Mucosa of descending colon (tissue), 3 donors: ENCODE measurements at places on chromosomes 6 and 20.

GRCh38 chr6:146551545-146551944 is 7.9 kb downstream of the RAB32 start:
- DNase-seq, result no peak

DNA sequence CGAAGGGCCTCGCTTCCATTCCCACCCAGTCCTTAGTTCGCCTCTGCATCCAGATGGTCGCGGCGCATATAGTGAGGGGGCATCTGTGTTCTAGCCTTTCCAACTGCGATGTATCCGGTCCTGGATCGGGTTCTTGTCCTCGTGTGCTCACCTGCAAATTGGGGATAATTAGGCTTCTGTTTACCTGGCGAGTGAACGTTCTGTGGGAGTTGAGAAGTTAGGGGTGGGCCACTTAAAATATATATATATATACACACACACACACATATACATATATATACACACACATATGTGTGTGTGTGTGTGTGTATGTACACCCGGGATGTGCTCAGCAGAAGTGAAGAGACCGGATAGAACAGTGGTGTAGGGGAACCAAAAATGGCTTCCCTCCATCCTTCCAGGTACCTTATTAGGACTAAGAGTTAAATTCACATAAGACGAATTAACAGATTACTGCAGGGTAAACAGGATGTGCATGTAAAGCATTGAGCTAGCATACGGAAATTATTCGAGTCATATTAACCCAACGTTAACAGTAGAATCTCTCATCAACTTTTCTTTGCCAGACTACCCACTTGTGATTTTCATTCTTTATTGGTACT is 537 bp downstream of the CSTF1 start:
- DNase-seq, result no peak

DNA sequence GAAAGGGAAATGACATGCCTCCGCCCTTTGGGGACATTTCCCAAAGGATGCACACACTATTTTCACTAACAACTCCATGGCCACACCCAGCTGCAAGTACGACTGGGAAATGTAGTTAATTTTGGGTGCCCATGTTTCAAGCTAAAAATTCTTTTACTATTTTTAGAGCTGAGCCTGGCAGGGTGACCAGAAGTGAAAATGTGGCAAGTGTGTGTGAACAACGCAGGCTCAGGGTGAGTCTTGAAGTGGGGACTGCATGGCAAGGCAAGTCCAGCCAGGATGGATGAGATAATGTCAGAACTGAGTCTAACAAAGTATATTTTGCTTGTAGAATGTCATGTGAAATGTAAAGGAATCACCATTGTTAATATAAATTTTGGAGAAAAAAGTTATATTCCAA is 17.0 kb upstream of the CD109 start:
- DNase-seq, result no peak

DNA sequence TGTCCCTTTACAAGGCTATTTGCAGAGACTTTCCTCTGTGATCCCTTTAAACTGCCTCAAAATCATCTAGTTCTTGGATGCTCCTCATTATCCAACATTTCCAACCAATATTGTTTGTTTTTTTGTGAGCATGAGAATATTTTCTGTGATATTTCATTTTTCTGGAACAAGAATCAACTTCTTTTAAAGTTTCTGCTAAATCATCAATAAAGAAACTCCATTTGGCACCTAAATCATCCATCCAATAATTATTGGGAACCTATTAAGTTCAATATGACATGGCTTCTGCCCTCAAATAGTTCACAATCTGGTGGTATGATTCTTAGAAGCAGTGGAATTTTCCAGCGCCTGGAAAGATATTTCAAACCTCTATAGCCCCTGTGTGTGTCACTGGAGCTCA is 207.6 kb downstream of the ISM1 start:
- DNase-seq, result no peak

- no peak for DNase-seq
These were observed 91.3 kb downstream of the PDE10A start for GRCh38 chr6:165571721-165572132.

DNA sequence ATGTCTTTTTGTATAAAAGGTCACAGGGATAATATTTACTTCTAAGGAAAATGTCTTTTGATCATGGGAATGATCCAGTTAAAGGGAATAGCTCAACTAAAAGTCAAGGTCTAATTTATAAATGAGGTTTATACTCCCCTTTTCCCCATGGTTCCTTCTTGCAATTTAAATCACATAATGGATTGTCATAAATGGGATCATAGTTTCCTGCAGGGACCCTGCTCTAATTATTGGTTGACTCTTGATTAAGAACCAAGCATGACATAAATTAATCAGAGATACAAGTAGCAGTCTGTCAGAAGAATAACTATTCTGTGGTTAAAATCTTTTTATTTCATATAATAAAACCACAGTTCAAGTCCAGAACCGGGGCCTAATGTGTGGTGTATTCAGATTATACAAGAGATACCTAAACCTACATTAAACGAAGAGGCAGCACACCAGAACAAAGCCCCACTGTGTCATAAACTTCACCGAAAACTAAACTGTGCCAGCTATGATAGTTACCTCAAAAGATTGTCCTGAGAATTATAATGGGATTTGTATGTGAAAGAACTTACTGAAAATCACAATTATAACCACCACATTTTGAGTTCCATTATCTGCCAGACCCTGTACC is 43.0 kb upstream of the CD83 start:
- DNase-seq, result no peak

DNA sequence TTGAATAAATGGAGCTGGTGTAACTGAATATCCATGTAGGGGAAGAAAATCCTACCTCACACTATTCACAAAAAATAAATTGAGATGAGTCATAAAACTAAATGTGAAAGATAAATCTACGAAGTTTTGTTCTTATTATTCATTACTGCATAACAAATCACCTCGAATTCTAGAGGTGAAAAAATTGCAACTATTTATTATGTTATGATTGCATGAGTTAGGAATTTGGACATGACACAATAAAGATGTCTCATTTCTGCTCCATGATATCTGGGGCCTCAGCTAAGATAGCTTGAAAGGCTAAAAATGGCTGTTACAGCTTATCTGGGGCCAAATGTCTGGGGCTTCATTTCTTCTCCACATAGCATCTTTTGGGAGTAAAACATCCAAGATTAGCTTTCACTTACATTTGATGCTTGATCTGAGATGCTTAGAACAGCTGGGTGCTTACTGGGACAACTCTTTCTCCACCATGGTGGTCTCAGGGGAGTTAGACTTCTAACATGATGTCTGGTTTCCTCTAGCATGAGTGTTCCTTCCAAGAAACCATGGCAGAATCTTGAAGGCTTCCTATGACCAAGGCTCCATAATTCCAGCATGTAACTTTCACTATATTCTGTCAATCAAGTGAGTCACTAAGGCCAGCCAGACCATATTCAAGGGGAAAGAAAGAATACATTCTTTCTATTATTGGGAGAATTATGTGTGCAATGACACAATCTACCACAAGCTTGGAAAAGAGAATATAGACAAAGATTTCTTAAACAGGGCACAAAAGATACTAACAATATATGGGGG is 30.1 kb downstream of the OR2B6 start:
- no peak for DNase-seq

DNA sequence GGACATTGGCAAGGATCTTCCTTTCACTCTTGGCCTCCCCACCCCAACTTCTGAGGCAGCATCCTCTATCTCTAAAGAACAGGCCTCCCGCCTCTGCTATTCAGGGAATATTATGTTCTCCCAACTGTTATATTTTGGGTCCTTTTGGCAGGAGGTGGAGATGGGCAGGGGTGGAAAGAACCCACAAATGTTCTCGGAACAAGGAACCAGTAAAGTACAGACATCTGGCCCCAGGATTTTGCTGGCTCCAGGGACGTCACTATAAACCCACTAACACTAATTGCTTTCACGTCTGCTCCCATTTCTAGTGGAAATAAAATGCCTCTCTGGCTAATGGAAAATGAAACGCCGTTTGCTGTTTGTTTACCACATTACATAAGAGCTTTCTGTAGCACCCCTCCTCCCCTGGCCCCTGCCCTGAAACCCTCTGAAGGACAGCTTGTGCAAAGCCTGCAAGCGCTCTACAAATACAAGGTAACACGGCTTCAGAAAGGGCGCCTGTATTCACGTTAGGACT is 77.7 kb upstream of the TBC1D7 start:
- DNase-seq, result no peak

DNA sequence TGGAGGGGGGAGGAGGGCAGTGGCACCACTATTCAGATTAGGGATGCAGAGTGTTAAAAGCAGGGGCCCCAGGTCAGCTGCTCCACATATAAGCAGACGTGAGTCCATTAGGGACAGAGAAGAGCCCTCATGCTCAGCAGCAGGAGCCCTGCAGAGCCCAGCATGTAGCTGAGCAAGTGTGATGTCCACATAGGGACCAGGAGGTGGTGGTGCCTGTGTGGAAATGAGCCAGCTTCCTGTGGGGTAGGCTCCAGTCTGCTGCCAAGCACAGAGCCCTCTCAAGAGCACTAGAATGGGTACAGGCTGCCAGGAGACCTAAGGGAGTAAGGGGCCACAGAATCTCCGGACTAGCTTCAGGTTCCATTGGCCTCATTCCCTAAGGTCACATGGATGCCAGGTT is 57.9 kb upstream of the MLN start:
- no peak for DNase-seq

GRCh38 chr6:15259766-15260098 is 13.9 kb downstream of the JARID2 start:
- DNase-seq, result no peak

DNA sequence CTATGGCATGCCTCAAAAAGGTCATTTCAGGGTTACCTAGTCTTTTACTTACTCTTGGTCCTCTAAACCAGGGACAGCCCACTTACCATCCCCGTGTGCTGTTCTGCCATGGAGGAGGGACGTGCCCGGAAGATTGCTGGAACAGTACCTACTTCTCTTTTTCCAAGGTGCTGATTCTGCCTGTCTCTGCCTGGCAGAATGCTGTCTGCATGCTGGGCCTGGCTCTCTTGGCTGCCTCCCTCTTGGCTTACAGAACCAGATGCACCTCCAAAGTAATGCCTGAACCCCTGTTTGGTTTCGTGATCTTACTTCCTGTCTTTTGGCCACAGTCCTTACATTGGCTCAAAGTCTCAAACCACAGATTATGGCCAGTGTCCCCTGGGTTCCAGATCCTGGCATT is 120.7 kb upstream of the NT5E start:
- DNase-seq, result no peak

DNA sequence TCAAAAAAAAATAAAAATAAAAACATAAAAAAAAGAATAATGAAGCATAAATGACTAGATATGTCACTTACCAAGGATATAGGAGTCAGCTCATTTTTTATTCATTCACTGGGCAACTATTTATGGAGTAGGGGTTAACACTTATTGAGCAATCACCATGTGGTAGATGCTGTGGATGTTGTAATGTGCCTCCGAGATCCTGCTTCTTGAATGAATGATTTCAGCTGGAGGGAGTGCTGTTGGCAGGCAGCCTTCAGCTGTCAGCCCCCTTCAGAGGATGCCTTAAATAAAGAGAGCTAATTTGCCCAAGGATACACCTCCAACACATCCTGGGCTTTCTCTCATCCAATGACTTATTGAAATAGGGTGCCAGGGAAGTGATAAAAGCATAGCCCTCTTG is 229.5 kb upstream of the DTNBP1 start:
- DNase-seq, result no peak

- DNase-seq, result no peak
These were observed 71.1 kb downstream of the KCNB1 start for GRCh38 chr20:49411221-49411925.
